ENCODE measurements at places on chromosomes 3 and 15. TPM values are rescaled to one million over a fixed set of nuclear protein-coding genes. Genes with fewer than 3 reads are reported as not detected.

- no peak overlapping the region for H3K27ac ChIP-seq
- peak; percentile 87 for DNase-seq
- H3K27me3 ChIP-seq: peaks cover 3% of the 10 kb centered on the region
- no peak overlapping the region for H3K4me3 ChIP-seq
- H3K36me3 ChIP-seq: no peaks in the 10 kb centered on the region
These were observed 189.5 kb downstream of the ADAMTSL3 start for GRCh38 chr15:83843471-83843871.

GRCh38 chr15:99818872-99819271 lies 85.6 kb upstream of the LYSMD4 start:
- H3K4me3 ChIP-seq: no peak overlapping the region
- H3K4me1 ChIP-seq: no peaks in the 10 kb centered on the region
- H3K36me3 ChIP-seq: no peaks in the 10 kb centered on the region
- no peak overlapping the region for H3K27ac ChIP-seq
- no peaks in the 10 kb centered on the region for H3K27me3 ChIP-seq

- H3K27ac ChIP-seq: no peak overlapping the region
- no peak for DNase-seq
- H3K36me3 ChIP-seq: no peaks in the 10 kb centered on the region
- H3K27me3 ChIP-seq: no peaks in the 10 kb centered on the region
- no peak overlapping the region for H3K4me3 ChIP-seq
- peaks cover 25% of the 10 kb centered on the region for H3K4me1 ChIP-seq
These were observed 161.3 kb upstream of the LPP start for GRCh38 chr3:187992609-187993008.

DNA sequence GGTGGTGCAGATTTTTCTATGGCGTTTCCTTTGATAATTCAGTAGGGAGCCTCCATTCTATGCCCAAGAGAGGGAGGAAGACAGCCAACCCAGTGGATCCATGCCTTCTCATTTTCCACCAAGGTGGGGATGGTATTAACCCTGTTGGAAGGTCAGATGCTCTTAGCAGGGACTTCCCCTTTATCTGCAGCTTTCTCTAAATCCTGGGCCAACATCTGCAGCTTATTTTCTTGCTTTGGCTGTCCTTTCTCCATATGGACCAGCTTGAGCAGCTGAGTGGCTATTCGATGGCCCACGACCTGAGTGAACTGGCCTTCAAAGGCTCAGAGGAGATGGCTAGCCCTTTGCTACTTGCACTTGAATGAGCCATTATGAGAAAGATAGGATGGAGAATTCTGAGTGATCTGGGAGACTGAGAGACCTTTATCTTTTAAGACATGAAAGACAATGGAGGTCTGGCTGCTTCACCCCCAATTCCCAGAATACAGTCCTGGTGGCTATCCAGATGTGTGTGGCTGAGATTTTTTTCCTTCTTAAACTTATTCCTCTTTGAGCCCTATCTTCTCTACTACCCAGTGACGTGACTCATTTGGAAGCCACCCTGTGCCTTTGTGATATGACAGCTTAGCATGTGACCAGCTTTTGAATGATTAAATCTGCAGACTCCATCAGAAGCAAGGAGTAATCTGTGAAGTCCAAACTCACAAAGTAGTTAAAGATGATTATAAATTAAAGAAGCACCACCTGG lies 39.6 kb upstream of the TRAK1 start:
- peaks cover 23% of the 10 kb centered on the region for H3K4me1 ChIP-seq
- peak; percentile 34 for DNase-seq

- H3K4me3 ChIP-seq: no peak overlapping the region
- no peaks in the 10 kb centered on the region for H3K36me3 ChIP-seq
- no peaks in the 10 kb centered on the region for H3K4me1 ChIP-seq
- no peaks in the 10 kb centered on the region for H3K27me3 ChIP-seq
These were observed 111.0 kb upstream of the SYNPR start for GRCh38 chr3:63167113-63167512.

GRCh38 chr3:125221831-125222230 lies 9.3 kb upstream of the SLC12A8 start:
- H3K36me3 ChIP-seq: no peaks in the 10 kb centered on the region
- H3K27ac ChIP-seq: no peak overlapping the region
- no peaks in the 10 kb centered on the region for H3K27me3 ChIP-seq
- H3K4me1 ChIP-seq: no peaks in the 10 kb centered on the region
- no peak overlapping the region for H3K4me3 ChIP-seq
- DNase-seq: no peak

DNA sequence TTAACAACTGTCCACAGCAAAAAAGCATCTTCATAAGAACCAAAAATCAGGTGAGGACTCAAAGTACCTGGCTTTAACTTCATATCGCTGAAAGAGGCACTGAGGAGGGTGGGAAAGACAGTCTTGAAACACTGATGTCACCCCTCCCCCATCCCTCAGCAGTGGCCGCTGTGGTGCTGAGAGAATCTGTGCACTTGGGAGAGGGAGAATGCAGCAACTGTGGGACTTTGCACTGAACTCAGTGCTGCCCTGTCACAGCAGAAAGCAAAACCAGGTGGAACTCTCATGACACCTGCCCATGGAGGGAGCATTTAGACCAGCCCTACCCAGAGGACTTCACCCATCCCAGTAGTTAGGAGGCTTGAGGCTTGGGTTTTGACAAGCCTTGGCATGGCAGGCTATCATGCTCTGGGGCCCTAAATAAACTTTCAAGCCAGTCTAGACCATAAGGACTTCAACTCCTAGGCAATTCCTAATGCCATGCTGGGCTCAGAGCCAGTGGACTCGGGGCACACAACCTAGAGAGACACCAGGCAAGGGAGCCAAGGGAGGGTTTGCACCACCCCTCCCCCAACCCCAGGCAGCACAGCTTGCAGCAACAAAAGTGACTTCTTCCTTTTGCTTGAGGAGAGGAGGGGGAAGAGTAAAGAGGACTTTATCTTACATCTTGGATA lies 6.1 kb upstream of the ZSCAN2 start:
- peaks cover 15% of the 10 kb centered on the region for H3K27me3 ChIP-seq
- H3K27ac ChIP-seq: no peak overlapping the region
- no peaks in the 10 kb centered on the region for H3K4me1 ChIP-seq
- no peaks in the 10 kb centered on the region for H3K36me3 ChIP-seq

DNA sequence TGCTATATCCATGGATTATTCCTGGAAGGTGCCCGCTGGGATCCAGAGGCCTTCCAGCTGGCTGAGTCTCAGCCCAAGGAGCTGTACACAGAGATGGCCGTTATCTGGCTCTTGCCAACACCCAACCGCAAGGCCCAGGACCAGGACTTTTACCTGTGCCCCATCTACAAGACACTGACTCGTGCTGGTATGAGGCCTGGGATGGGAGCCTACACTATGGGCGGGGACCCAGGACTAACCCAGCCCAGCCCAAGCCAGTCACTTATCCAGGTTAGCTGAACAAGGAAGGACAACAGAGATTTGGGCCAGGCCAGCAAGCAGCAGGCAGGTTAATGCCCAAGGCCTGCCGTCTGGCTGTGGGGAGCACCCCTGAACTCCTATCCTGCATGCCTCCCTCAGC lies 45.3 kb downstream of the SEMA3G start:
- no peak overlapping the region for H3K4me3 ChIP-seq
- H3K36me3 ChIP-seq: peaks cover 6% of the 10 kb centered on the region
- no peak for DNase-seq
- H3K27me3 ChIP-seq: no peaks in the 10 kb centered on the region
- H3K4me1 ChIP-seq: no peaks in the 10 kb centered on the region

GRCh38 chr3:22960105-22960984 lies 242.8 kb upstream of the UBE2E2 start:
- no peak overlapping the region for H3K4me3 ChIP-seq
- no peaks in the 10 kb centered on the region for H3K36me3 ChIP-seq
- no peaks in the 10 kb centered on the region for H3K4me1 ChIP-seq
- H3K27ac ChIP-seq: no peak overlapping the region
- DNase-seq: peak; percentile 3

Gene SHC4
- total RNA-seq: 2.7 TPM

DNA sequence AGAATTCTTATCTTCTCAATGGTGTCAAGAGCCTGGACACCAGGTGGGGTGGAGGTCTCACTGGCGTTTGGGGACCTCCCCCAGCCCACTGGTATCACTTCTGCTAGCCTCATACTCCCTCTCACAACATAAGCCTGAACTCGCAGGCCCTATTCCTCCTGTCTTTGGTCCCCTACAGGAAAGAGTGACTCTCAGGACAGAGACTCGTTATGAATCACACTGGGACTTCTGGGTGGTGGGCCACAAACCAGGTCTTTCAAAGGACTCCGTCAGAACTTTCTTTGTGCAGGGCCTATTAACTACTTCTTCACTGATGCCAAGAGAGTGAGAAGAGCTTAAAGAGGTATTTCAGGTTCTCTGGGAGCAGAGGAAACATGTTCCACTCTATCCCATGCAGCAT lies 100.4 kb downstream of the WDR76 start:
- peaks cover 6% of the 10 kb centered on the region for H3K4me1 ChIP-seq
- H3K36me3 ChIP-seq: peaks cover 7% of the 10 kb centered on the region
- DNase-seq: no peak
